Epithelial cell of esophagus (primary cell): ENCODE measurements at places on chromosomes 13 and 19.

DNA sequence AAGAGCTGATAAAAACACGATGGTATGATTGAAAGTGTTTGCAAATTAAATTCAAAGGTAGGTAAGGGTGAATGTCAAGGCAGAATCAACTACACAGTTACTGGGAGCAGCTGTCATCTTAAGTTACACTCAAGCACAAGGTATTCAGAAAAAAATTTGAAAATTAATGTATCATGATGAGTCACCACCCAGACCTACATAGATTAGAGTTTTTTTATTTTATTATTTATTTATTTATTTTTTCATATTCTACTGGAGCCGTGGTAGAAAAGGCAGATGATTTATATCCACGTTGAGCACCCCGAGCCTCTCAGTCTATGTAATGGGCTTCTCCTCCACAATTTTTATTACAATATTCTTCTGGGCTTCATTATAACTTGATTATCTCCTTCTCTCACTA is 728.9 kb upstream of the ARGLU1 start:
- peak; percentile 62 for DNase-seq

DNA sequence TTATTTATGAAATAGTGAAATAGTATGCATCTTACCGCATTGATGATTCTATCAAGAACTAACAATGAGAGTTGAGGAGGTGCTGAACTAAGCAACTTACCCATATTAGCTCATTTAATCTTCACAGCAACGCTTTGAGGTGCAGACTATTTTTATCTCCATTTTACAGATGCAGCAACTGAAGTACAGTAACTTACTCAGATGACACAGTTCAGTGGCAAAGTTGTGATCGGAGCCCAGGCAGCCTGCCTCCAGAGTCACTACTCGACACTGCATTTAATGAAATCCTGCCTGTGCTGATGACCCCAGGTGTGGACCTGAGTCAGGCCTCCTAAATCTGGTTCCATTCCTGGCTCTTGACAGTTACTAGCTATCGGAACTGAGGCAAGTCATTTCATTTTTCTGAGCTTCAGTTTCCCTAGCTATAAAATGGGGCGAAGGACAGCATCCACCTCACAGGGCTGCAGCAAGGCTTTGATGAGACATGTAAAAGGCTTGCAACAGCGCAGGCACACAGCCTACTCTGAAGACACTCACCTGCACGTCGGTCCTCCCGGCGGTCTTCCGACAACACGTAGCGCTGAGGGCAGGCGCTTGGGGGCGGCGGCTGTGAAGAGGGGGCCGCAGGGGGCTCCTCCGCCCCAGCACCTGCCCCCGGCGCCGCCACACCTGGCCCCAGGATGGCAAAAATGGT is 1.5 kb downstream of the MYPOP start:
- DNase-seq = peak; percentile 37

DNA sequence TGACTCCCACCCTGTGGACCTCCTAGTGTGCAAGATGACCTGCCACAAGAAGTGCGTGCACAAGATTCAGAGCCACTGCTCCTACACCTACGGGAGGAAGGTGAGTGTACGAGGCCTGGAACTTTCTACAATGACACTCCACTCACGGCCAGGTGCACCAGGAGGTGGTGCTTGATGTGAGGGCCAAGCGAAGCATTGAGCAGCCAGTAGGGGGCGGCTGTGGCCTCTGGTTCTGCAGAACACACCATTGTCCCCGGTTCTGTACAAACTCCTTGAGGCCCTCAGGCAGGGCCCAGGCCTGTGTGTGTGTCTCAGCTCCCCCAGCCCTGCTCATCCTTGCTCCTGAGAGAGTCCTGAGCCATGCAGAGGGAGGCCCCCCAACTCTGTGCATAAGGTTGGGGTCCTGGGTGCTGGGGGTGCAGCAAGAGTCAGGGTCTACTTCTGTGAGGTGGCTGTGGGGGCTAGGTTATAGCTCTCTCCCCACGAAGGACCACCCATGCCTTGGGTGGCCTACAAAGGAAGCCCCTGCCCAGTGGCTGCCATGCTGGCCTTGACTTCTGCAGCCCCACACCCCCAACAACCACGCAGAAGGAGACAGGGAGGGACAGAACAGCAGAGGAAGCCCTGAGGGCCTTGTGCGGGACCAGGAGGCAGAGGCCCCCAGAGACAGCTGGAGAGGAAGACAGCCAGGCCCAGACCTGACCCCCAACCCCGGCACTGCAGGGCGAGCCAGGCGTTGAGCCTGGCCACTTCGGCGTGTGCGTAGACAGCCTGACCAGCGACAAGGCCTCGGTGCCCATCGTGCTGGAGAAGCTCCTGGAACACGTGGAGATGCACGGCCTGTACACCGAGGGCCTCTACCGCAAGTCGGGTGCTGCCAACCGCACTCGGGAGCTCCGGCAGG is 9.7 kb upstream of the USE1 start:
- peak; percentile 76 for DNase-seq

- peak; percentile 51 for DNase-seq
Measured at GRCh38 chr13:99227909-99228688, 27.4 kb downstream of the UBAC2 start.

DNA sequence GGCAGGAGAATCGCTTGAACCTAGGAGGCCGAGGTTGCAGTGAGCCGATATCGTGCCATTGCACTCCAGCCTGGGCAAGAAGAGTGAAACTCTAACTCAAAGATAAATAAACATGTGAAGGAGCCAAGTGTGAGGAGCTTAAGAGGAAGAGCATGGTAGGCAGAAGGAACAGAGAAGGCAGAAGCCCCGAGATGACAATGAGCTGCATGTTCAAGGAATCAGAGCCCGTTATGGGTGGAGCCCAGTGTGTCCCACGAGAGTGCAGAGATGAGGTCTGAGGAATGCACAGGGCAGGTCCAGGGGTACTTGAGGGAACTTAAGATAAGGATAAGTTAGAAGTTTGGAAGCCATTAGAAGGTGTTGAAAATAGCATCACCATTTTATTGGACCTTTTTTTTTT is 716 bp downstream of the FPR2 start:
- no peak for DNase-seq

DNA sequence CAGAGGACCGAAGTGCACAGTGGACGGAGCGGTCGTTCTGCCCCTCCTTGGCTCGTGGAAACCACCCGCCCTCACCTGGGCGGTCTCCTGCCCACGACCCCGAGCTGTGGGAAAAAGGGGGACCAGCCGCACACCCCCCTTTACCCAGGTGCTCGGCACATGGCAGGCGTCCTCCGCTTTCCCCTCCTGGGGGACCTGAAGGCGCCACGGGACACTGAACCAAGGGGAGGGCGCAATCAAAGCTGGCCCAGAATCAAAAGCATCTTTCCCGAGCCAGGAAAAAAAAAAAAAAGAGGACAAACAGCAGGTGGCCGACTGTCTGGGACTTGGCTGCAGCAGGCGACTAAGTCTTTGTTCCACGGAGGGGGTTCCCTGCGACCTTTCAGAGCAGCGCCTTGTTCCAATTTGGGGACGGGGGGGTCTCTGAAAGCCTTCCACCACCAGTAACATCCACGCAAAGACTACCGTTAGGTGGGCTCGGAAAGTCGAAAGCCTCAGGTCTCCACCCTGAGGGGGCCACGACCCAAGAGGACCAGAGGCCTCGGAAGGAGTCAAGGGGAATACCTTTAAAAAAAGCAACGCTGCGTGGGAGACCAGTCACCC is 1.1 kb downstream of the MBD3 start:
- DNase-seq = no peak

- peak; percentile 55 for DNase-seq
Measured at GRCh38 chr13:36282821-36283432, 14.7 kb downstream of the CCDC169 start.

DNA sequence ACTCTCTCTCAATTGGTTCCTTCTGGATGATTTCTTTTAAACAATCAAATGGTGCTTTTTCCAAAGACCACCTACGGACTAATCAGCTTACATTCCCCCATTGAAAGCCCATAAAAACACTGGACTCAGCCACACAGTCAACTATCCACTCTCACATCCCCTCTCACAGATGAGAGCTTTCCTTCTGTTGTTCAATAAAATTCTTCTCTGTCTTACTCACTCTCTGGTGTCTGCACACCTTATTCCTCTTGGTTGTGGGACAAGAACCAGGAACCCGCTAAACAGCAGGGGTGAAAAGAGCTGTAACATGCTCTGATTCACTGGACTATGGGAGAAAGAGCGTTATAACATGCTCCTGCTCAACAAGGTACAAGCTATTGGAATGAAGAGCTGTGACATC is 2896.2 kb downstream of the PCDH9 start:
- no peak for DNase-seq

DNA sequence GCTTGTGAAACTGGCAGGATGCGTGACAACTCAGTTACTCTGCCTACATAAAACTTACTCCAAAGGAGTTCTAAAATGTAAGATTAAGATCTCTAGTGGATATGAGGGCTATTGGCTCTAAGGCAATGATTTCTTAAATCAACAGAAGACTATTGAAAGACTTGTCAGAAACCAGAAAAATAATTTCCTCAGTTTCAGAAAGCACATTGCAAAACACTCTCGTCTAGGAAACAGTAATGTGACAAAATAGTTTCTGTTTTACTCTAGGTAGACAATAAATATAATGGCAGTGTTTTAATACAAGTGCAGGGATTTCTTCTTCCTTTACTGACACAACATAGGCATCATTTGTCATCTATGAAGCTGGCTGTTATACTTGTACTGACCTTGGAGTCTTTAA is 230.1 kb downstream of the KCTD12 start:
- DNase-seq = no peak

DNA sequence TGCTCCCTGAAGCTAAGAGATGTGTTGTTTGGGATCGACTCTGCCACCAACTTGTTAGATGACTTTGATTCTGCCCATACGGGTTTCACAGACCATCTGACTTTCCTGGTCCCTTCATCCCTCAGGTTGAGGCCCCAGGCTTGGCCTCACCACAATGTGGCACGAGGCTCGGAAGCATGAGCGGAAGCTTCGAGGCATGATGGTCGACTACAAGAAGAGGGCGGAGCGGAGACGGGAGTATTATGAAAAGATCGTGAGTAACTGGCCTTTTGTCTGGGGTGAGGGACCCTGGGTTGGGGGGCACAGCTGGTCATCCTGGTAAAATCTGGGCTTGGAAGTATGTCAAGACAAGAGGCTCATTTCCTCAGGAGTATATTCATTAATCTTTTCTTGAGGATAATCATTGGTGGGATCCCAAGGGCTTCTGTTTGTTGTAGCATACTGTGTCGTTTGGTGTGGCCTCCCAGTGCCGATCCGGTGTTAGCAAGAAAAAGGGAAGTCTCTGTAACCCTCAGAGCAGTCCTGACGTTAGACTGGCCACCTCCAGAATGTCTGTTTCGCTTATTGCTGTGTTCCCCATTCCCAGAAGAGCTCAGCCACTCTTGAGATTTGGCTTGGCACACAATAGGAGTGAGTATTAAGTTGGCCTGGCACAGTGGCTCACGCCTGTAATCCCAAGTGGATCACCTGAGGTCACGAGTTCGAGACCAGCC is 1.4 kb downstream of the CLASRP start:
- DNase-seq = no peak

DNA sequence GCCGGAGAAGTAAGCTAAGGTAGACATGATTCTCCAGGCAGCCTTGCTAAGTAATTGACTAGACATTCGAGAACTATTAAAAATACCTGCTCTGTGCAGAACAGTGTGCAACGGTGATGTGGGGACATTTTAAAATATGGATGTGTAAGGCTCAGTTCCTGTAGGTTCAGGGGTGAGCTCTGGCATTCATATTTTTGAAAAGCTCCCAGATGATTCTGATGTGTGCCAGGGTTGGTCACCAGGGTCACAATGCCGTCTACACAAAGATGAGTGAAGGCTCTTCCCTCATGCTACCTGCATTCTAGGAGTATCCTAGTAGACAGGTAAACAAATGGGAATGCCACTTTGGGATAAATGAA is 702 bp upstream of the EPSTI1 start:
- DNase-seq = no peak

DNA sequence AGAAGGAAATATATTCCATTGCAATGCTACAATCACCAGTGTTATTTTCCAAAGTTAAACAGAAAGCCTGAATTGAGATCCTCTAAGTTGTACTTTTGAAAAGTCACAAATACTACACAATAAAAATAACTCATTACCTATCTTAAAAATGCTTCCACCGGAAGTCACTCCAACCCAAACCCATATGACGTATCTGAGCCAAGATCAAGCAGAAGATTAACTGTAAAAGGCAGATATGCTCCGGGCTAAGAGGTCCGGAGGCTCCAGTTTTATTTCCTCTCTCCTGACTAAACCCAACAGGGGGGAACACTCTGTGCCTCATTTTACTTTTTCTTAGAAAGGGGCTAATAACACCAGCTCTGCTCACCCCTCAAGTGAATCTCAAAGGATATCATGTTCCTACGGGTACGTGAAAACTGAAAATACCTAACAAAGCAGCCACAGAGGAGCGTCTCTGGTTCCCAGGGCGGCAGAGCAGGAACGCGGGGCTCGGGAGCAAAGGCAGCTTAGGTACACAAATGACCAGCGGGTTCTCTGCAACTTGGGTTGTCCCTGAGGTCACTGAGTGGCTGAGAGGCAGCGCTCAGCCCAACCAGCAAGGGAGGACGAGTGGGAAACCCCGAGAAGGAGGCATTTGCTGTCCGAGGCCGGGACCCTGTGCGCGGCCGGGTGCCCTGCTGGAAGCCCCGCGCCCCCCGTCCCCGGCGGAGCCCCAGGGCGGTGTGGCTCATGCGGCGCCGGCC is 750 bp downstream of the RAB20 start:
- DNase-seq = peak; percentile 16

DNA sequence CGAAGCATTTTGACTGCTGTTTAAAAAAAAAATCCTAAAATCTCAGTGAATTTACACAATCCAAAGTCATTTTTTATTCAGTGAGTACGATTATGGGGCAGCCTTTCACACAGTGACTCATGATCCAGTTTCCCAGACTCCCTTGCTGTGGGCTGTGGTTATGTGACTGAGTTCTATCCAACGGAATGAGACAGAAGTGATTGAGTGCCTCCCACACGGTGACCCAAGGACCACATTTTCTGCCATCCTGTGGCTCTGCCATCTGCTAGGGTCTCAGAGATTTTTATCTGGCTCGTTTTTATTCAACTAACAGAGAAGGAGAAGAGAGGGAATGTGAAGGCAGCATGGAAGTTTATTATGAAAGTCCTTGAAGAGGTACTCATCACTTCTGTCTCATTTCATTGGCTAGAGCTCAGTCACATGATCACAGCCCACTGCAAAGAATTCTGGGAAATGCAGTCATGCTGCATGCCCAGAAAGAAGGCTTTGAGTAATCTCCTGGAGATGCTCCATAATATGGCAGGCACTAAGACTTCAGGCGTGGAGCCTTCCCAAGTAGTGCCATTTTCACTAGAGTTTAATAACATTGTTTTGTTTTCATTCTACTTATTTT is 999.4 kb downstream of the UQCRFS1 start:
- no peak for DNase-seq

GRCh38 chr19:16726916-16727315 is 7.3 kb downstream of the NWD1 start:
- no peak for DNase-seq

GRCh38 chr13:98252931-98253470 is 75.9 kb upstream of the RNF113B start:
- DNase-seq = peak; percentile 61

GRCh38 chr13:60410299-60410698 is 13.3 kb downstream of the TDRD3 start:
- no peak for DNase-seq
